ENCODE measurements at places on chromosomes 12 and 14. TPM values are rescaled to one million over a fixed set of nuclear protein-coding genes. Genes with fewer than 3 reads are reported as not detected.

CLEC9A gene
- total RNA-seq: not detected

SLC24A4 gene
- total RNA-seq: 0.15 TPM

CLECL1 gene
- total RNA-seq: not detected

MMP17 gene
- total RNA-seq: 11.0 TPM

KRT71 gene
- not detected for total RNA-seq

STAC3 gene
- total RNA-seq: 0.36 TPM

SNRPF gene
- total RNA-seq: 117 TPM

KRT2 gene
- not detected for total RNA-seq
